ENCODE measurements at places on chromosomes 2 and 18.

GRCh38 chr2:197890168-197890567 lies 85.8 kb downstream of the PLCL1 start:
- no peak for DNase-seq

DNA sequence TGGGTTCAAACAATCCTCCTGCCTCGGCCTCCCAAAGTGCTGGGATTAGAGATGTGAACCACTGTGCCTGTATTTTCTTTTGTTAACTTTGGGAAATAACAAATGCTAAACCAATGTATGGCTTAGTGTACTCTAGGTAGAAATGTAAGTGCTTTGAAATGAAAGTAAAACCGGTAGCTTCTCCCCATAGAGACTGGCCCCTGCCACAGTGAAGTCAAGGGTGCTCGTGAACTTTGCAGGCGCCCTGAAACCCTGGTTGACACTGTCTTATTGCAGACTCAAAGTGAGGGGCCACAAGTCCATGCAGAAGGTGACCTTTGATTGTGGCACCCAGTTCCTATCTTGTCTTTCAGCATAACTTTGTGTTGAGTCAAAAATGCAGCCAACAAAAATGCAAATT lies 24.2 kb upstream of the MTCL1 start:
- DNase-seq, result no peak

- no peak for DNase-seq
These were observed 566.6 kb upstream of the VRK2 start for GRCh38 chr2:57479981-57480380.

DNA sequence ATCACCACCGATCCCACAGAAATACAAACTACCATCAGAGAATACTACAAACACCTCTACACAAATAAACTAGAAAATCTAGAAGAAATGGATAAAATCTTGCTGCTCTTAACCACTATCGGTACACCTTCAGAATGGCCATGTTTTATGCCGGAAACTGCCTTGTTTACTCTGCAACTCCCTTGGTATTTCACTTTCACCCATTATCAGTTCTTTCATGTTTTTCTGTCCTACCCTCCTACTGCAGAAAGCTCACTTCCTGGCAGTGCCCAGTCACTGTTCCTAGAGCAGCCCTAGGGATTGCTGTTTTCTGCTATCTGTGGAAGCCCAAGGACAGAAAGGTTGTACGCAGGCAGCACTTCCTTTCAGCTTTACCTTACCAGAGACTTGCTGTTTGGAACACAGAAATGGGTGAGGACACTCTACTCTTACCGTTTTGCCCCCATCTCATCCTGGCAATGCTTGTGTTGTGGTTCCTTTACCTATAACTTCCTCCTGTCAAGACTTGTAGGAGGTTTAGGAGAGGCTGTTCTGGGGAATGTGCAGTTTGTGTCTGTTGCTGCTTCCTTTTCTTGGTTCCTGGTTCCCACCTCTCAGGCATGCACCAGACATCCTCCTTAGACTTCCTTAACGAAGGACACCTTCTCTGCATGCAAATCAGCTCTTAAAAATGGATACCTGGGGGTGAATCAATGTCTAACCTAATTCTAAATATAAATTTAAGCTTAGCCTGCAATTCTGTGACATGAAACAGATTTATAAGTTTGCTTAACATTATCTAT lies 394.4 kb downstream of the SPAG16 start:
- no peak for DNase-seq

- no peak for DNase-seq
These were observed 933 bp upstream of the ADNP2 start for GRCh38 chr18:80108121-80108536.

- DNase-seq, result no peak
These were observed 17.6 kb downstream of the MCFD2 start for GRCh38 chr2:46898024-46898423.

DNA sequence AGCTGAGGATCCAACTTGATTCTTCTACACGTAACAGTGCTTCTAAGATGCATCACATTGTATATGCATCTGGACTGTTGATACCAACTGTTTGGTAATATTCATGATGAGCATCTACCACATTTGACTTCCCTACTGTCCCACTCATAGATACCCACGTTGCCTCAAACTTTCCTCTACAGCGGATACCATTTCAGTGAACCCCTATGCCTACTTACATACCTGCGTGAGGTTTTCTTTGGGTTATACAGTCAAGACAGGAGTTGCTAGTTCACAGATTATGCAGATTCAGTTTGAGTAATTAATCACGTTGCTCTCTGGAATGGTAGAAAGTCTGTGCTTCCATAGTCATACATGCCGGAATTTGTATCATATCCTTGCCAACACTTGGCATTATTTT lies 40.0 kb downstream of the EPC2 start:
- no peak for DNase-seq

GRCh38 chr2:193482557-193482956 lies 1287.8 kb upstream of the TMEFF2 start:
- DNase-seq, result no peak

GRCh38 chr2:231332388-231332787 lies 63.1 kb upstream of the B3GNT7 start:
- DNase-seq, result no peak

- DNase-seq, result no peak
These were observed 287.8 kb downstream of the CELF4 start for GRCh38 chr18:37277804-37278203.

DNA sequence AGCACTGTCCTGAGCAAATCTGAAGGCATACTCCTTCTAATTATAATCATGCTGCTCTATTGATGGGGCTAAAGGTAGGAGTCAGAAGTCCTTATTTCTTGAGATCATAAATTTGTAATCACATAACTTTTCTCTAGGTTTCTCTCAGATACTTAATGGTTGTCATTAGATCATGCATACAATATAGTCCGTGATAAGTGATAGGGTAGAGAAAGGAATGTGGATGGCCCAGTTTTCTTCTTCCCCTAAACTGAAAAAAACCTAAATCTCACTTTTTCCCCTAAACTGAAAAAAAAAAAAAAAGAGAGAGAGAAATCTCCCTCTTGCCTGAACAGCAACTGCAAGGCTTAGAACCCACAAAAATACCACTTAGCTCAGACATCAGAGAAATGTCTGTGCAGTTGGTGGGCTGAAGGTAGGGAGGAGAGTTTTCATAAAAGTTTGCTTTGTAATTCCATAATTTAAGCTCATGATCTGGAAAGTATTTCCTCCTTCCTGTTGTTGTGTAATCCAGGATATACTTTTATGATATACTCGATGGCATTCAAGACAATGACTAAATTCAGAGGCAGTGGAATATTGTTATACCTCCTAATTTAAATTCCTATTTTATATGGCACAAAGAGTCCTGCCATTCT lies 79.3 kb upstream of the ITPRID2 start:
- DNase-seq, result no peak

DNA sequence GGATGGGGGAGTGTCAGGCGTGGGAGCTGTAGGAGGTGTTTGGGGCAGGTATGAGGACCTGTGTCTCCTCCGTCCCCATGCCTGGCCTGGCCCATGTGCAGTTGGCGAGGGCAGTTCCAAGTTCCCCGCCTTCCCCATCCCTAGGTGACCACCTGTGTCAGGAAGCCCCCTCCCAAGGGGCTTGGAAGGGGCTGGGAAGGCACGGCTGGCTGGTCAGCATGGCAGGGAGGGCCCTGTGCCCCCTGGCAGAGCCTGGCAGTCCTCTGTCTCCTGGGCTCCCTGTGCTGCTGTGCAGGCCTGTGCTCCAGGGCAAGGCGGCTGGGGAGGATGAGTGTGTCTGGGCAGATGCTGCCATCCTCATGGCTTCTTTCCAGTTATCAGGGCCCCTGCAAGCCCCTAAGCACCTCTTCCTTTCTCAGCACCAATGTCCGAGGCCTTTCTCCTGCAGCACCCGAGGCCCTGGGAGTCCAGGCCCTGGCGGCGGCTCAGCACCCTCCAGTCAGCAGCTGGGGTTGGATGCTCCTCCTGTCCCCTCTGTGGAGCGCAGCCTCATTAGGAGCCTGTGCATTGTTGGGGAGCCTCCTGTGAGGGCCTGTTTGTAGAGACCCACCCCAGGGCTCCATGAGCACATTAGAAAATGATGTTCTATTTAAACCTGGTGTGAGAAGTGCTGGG lies 101.7 kb downstream of the FAM210A start:
- no peak for DNase-seq

DNA sequence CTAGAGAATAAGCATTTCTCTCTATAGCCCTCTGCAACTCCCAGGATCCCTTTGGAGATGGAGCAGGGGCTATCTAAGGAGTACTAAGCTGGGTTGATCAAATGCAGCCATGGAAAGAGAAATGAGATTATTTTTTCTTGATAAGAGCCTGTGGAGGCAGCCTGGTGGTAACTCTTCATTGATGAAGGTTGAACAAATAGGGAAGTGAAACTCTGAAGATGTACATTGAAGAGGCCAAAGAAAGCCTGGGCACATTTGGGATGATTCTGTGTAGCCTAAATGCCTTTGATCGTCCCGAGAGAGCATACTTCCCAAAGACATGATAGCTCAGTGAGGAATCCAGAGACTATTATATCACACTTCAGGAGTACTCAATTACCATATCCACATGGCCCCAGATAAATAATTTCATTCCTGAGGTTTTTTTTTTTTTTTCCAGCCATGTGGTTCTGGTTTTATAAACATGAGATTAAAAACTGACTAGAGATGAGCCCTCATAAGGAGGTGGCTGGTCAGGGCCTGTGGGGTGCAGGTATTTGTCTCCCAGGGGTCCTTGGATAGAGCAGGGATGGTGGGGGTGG lies 192.5 kb downstream of the TPGS2 start:
- DNase-seq, result no peak

DNA sequence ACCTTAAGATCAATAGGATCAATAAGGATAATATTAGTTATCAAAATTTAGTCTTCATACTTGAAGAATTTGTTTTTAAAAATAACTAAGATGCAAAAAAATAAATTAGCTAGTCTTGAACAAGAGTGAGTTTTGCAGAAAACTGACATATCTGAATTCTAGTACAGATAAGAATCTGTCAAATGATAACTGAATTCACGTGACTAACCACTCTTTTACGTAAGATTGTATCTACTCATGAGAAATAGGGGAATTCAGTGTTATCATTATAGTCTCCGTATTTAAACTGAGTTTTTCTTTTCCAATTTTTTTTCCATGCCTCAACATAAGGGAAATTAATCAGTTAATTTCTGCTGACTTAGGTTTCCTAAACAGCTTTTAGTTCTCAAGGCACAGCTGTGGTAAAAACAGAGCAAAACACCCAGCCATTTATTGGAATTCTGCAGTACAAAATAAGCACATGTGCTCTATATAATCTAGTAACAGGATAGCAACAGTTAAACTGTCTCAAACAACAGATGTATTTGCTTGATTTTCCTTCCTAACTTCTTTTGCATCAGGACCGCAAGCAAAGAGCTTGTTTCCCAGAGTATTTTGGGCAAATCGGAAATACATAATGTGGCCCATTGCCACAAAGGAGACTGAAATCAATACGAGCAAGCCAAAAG lies 19.1 kb downstream of the SLC40A1 start:
- no peak for DNase-seq

- DNase-seq, result no peak
These were observed 754.4 kb downstream of the ADCYAP1 start for GRCh38 chr18:1658908-1659566.

GRCh38 chr2:120798567-120799247 lies 63.0 kb downstream of the GLI2 start:
- DNase-seq, result no peak

GRCh38 chr2:42128721-42129486 lies 40.2 kb upstream of the EML4 start:
- DNase-seq, result no peak

GRCh38 chr2:20115374-20115773 lies 63.9 kb upstream of the LAPTM4A start:
- DNase-seq, result no peak

GRCh38 chr2:167943897-167944296 lies 303.5 kb downstream of the STK39 start:
- DNase-seq, result no peak

- DNase-seq, result no peak
These were observed 536 bp downstream of the XDH start for GRCh38 chr2:31413862-31414550.

GRCh38 chr2:104049438-104049837 lies 804.5 kb upstream of the POU3F3 start:
- DNase-seq, result no peak

GRCh38 chr2:224650815-224651439 lies 65.2 kb downstream of the CCDC195 start:
- DNase-seq, result no peak

DNA sequence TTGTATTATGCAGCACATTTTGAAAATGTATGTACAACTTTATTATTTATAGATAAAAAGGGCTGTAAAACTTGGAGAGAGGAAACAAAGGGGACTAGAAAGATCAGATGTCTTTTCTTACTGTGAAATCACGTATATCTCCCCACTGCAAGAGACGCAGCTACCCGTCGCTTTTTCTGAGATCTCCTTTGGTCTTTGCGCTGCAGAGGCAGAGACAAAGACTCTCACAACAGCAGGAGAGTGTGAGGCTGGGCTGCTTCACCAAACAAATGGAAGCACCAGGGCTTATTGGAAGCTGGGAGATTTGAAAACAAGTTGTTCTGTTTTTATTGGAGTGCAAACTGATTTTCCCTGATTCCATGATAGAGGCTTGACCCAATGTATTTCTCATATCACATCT lies 129.0 kb upstream of the PARD3B start:
- DNase-seq, result no peak

GRCh38 chr2:235669983-235670962 lies 176.4 kb downstream of the AGAP1 start:
- DNase-seq, result no peak

GRCh38 chr2:127023504-127023903 lies 83.5 kb downstream of the BIN1 start:
- no peak for DNase-seq

GRCh38 chr2:159736048-159736447 lies 23.7 kb downstream of the MARCHF7 start:
- DNase-seq, result no peak

- DNase-seq, result no peak
These were observed 139.3 kb downstream of the KLHL29 start for GRCh38 chr2:23524261-23524706.

- peak; percentile 52 for DNase-seq
These were observed 909 bp downstream of the NFATC1 start for GRCh38 chr18:79396431-79397246.
